ENCODE measurements at places on chromosomes 13 and 19.
A peak's percentile ranks its signal among the peaks of the same experiment; 100 is the strongest.

GRCh38 chr13:45921162-45921736 is 69.7 kb upstream of the SIAH3 start:
- no peak for DNase-seq

- DNase-seq: no peak
Measured at GRCh38 chr19:3793799-3794198, 7.6 kb upstream of the MATK start.

DNA sequence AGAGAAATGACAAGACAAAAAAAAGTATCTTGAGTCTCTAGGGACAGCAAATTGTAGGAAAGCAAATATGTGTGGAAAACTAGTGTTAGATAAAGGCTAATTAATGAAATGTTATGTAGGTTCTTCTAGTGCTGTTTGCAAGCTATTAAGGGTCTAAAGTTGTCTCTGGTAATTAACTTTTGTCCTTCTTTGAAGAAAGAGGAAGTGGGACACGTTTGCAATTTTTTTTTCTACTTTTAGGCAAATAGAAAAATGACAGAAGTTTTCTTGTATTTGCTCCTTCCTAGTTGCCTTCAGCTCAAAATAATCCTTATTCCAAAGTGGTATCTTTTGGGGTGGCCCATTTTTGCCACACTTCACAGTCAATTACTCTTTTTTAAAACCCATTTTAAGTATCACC is 1877.7 kb upstream of the PRR20A start:
- no peak for DNase-seq

DNA sequence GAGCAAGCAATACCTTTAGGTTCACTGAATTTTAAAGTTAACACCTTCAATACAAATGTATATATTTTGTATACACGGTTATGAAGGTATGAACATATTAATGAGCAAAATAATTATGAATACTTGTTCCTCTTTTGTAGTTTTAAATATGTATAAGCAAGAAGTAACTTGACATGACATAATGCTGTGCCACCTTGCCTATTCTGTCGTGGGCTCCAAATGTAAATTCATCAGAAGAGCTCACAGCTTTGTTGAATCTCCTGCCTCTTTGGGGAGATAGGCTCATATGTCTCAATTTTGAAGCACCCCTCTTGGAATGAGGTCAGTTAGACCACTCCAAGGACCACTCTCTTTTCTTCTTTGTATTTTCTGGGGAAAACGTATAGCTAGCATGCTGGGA is 59.3 kb downstream of the LRCH1 start:
- DNase-seq: no peak

DNA sequence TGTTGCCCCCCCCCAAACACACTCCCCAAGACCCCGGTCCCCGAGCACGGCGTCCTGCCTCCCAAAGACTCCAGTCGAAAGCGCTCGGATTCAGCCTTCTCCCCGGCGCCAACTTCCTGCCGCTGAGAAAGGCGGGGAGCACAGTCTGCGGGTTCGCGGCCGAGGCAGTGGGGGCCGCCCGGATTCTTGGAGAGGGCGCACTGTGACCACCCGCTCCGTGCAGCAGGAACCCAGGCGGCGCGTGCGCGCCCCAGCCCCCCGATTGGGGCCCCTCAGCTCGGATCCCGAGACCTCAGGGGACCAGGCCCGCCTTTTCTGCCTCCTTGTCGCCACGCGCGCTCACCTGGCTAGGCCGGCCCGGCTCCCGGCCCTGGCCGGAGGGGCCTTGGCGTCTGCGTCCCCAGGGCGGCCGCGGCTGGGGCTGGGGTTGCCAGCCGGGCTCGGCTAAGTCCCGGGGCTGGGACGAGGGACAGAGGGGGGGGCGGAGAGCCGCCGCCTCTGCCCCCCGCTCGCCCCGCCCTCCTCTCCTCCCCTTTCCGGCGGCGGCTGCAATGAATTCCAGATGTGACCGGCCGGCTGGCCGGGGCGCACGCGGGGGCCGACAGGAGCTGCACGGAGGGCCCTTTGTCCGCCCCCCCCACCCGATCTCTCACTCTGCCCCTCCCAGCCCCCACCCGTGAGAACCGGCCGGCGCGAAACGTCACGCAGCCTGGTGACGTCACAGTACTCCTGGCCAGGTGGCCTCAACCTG is at the start of gene S1PR2:
Gene S1PR2, minus strand, starts transcription at position 471 of the 751 bp plus-strand sequence. CDS start 6,426 bp downstream, outside the sequence.
- DNase-seq: peak; percentile 85

All from renal pelvis (tissue), 12 donors.